Stimulated activated CD8-positive, alpha-beta memory T cell treated with anti-CD3 and anti-CD28 coated beads, Interleukin-7, amount 100 ng/mL, for 4 hours (primary cell): ENCODE measurements at places on chromosomes 3 and 15.

GRCh38 chr3:69113536-69113935, 8.9 kb downstream of the LMOD3 start:
- DNase-seq = no peak

- no peak for DNase-seq
Measured at GRCh38 chr3:100210772-100211135, 50.0 kb upstream of the TBC1D23 start.

DNA sequence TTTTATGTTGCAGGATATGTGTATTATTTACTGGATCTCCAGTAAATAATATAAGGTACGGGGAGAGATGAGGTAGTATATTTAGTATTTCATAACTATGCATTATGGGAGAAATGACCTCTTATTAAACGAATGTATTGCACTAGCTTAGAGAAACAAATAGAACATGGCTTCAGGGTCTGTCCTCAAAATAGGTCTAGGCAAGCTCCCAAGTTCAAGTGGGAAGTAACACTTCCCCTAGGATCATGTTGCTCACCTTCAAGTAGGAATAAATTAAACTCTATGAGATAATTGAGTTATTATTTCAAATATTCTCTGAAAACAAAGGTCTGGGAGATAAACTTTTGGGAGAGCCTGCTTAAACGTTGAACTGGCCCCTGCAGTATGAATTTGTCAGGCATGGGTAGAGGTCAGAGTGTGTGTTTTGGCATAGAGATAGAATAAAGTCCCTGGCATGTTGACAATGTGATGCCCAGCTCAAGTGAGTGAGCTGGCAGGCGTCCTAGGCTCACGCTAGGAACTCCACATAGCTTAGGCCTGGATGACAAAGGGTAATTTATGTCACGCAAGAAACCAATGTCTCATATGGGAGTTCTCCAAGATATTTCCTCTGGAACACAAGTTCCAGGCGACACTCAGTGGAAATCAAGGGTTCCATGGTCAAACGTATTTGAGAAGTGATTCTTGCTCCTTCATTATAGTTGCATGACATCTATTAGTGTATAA, 236.8 kb downstream of the CACNA2D3 start:
- no peak for DNase-seq

DNA sequence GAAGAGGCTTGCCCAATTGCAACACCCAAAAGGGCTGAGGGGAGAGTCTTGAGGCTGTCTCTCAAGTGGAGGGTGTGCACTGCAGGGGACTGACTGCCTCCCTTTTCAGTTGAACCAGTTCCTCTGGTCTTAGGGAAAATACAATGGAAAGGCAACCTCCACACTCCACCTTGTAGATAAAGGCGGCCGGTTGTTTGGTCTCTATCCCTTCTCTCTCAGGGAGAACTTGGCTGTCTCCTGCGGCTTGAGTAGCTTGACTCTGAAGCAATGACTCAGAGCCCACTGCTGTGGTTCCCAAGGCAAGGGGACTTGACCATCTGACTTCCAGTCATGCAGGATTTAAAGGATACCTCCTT, 143.2 kb upstream of the UMPS start:
- DNase-seq = no peak

DNA sequence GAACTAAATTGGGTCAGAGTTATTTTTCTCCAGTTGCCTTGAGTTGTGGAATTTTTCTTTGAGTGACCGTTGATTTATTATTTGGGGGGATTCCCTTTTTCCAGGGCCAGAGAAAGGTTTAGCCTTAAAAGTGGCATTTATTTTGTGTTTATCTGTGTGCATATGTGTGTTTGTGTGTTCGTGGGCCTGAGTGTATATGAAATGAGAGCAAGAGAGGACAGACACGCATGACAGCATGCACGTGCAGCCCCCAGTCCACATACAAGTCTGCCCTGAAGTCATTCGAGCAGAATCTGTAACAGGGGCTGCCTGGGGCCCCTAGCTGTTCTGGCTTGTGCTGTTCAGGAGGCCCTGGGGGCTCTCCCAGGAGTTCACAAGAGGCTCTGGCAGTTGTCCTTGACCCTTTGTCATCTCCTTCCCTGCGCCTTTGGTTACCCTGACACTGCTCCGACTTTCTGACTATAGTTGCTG, 18.3 kb upstream of the TRAK1 start:
- DNase-seq = no peak

GRCh38 chr3:37899101-37899707, 37.5 kb downstream of the CTDSPL start:
- DNase-seq = no peak

DNA sequence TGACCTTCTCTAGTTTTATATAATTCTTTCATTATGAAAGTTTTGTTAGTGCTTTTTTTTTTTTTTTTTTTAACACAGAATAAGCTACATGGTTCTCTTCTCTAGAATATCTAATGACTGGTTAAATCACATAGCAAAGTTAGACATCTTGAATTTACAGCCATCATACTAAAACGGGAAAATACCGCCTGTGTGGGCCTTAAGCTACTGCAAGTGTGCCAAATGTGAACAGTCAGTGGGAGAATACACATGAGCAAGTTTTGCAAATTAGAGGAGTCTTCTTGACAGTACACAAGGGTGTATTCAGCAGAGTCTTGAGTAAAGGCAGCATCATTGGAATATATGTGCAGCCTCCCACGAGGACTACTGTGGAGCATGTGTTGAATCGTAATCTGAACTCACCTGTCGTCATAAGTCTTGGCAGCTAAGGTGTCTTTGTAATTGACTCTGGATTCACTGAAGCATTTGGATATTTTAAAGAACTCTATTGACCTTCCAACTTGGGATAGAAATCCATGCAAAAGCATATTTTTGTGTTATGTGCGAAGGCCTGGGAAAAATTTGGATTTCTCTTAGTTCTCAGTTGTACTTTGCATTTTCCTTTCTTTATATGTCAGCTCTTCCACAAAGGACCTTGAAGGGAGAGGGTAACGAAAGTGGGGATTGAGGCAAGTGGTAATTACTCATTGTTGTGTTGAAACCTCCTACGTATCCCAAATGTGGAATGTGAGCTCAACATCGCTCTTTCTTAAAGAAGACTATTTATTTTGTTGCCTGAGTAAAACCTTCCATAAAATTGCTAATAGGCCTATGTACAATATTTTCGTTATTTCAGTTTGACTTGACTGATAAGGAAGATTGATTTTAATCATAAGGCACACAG, 117.4 kb downstream of the ATG7 start:
- no peak for DNase-seq

- DNase-seq = no peak
Measured at GRCh38 chr15:37574985-37575384, 359.5 kb upstream of the TMCO5A start.

DNA sequence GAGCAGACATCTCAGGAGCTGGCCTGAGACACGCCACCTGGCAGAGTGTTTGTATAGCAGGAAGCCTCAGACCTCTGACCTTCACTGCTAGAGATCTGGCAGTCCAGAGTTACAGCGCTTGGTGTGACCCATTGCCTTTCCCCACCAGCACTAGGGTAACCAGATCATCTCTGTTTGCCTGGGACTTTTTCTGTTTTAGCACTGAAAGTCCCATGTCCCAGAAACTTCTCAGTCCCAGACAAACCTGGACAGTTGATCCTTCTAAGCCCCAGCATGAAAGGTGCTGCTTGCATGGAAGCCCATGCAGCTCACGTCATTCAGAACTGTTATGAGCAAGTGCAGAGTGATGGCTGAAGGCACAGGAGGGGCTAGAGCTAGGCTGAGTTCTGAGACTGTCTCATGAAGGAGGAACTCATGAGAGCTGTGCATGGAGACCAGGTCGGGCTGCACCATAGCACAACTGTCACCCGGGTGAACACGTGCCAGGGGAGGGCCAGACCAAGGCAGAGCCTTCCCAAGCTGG, 18.2 kb upstream of the AHSG start:
- no peak for DNase-seq

- DNase-seq = no peak
Measured at GRCh38 chr15:61764141-61764540, 296.1 kb downstream of the VPS13C start.

DNA sequence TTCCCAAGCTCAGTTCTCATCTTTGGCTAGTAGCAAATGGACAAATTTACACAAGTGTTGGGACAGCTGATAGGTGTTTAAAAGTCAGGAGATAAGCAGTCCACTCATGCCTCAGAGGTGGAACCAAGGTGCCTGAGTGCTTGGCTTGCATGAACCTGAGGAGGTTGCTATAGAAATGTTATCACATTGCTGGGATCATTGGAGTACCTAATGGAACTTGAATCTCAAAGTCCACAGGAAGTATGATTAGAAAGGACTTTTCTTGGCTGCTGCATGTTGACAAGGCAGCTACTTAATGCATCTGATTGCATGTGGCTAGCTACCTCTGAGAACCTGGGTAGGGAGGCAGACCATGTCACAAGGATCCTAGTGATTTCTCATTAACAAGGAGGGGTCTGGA, 39.5 kb upstream of the C3orf80 start:
- DNase-seq = no peak

DNA sequence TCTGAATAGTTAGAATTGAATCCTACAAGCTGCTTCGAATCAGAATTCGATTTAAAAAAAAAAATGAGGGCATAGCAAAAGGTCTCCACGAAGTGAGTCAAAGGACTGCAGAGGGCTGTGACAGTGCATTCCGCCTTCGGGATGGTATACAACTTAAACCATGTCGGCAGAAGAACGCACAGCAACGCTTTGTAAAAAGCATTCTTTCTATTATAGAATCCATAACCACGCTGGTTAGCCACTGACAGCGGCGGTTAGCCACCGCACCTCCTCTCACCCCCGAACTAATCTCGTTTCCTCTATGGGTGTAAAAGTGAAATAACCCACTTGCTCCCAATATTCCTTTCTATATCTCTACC, 664 bp upstream of the PIK3CA start:
- peak; percentile 52 for DNase-seq

GRCh38 chr15:94125698-94126097, 105.7 kb upstream of the MCTP2 start:
- no peak for DNase-seq

DNA sequence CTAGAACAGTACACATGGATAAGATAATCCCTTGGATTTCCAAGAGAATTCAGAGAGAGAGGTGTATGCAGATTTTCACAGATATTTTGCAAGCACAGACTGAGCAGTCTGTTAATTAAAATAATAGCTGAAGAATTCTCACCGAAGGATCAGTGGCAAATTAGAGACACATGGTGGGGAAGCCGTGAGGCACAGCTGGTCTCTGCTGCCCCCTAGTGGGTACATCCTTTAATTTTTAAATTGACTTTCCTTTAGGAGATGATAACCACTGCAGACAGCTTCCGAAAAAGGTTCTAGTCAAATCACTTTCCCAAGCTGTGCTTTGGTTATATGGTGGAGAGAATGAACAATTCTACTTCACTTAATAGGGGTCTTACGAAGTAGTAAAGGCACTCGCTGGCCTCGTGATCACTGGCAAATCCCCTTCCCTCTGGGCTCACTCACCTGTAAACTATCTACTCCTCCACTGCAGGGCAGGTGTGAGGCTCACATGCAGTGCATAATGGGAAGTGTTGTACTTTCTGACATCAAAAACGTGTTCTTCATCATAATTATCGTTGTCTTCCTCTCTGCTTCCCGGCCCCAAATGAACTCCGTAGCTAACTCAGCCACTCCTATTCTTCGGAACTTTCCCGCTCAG, 19.5 kb downstream of the MESD start:
- peak; percentile 25 for DNase-seq

DNA sequence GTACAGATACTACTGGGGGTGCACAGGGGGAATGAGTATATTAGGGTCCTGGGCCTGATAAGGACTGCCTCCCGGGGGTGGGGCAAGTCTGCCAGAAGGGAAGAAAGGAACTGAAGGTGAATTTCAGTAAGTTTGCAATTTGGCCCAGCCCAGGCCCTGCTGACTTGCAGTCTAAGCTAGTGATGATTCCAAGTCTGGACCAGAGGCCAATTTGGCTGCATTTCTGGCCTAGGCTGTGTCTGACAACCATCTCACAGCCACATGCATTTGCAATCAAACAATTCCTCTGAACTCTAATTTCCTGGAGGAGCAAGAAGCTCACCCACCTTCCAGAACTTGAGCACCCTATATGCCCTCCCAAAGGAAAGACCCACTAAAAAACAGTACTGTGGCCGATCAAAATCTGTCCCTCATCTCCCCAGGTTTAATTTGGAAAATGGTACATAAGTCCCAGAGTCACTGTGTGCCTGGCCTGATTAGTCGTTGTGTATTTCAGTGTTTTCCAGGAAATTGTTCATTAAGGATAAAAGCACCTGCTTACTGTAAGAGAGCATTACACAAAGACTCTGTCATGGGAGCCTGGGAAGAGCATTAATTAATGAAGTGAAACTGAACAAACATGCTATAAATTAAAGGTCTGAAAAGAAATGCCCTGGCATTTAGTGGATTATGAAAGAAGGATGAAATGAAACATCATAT, 114.5 kb downstream of the MEGF11 start:
- no peak for DNase-seq

DNA sequence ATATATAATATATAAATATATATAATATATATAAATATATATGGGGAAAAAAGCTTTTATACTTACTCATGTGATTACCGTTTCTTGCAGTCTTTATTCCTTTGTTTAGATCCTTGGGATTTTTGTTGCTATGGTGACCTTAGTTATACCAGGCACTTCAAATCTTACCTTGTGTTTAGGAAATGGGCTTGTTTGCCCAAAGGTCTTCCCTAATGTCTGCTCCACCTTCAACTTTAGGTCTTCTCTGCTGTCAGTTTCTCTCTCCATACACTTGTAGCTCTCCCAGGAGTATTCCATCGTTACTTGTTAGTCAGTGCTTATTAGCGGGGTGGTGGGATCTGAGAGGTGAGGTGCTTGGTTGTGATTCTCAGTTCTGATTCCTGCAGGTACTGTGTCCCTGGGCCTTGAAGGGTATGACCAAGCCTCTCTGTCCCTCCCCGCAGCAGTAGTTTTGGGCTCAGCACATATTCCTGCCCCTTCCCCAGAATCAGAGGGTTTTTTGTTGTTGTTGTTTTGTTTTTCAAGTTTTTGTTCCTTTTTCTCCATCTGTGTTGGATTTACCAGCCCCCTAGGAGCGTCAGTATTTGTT, 9.6 kb upstream of the LAMP3 start:
- DNase-seq = no peak

DNA sequence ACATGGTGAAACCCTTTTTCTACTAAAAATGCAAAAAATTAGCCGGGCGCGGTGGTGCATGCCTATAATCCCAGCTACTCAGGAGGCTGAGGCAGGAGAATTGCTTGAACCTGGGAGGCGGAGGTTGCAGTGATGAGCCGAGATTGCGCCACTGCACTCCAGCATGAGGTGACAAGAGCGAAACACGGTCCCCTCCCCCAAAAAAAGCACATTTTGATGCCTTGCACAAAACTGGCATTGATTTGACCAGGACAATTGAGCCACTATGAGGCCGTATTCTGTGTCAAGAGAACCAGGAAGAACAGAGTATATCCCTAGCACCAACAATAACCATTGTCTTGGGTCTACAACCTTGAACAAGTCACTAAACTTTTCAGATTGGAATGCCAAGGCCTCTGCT, 50.6 kb downstream of the SH3BP5 start:
- no peak for DNase-seq

- DNase-seq = no peak
Measured at GRCh38 chr3:72070005-72070404, 285.1 kb upstream of the PROK2 start.

- no peak for DNase-seq
Measured at GRCh38 chr3:140219923-140220452, 285.0 kb downstream of the CLSTN2 start.

GRCh38 chr3:156259896-156260295, 139.5 kb downstream of the KCNAB1 start:
- DNase-seq = no peak

- no peak for DNase-seq
Measured at GRCh38 chr3:141643391-141643790, 94.7 kb upstream of the RNF7 start.
